ENCODE measurements at places on chromosomes 6 and 20. TPM values are rescaled to one million over a fixed set of nuclear protein-coding genes. Genes with fewer than 3 reads are reported as not detected.

DNA sequence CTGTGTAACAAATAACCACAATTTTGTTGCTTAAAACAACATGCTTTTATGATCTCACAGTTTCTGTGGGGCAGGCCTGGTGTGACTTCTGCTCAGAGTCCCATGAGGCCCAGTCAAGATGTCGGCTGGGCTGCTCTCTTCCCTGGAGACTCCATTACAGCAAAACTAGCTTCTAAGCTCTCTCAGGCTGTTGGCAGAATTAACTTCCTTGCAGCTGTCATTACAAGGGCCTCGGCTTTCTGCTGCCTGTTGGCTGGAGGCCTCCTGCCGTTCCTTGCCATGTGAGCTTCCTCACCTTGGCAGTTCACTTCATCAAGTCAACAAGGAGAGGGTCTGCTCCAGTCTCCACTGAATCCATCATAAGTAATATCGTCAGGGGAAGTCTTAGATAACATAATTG, 659.2 kb downstream of the PRKN start:
- no peak for DNase-seq

DNA sequence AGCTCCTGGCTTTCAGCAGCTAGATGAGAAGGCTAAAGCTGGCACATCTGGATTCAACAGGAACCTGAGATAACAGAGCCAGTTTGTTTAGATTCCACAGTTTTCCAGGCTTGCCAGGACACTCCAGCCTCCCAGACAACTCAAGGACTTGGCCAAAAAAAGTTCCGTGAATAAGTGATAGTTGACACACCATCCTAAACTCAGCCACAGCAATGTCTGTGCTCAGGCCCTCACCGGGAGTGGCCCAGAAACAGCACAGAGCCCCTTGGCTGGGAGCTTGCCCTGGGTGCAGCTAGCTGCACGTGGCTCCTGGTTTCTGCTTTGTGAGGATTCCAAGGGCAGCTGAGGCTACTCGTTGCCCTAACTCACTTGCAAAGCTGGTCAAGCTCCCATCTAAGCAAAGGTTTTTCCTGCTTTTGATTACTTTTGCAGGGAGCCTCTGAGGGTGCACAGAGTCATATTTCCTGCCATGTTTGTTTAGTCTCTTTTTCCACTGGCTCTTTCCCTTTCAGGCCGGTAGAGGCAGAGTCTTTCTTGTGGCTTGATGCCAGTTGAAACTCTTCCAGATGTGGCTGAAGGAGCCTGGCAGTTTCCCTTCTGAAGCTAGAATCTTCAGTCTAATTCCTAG, 118.3 kb upstream of the ECI2 start:
- no peak for DNase-seq

DNA sequence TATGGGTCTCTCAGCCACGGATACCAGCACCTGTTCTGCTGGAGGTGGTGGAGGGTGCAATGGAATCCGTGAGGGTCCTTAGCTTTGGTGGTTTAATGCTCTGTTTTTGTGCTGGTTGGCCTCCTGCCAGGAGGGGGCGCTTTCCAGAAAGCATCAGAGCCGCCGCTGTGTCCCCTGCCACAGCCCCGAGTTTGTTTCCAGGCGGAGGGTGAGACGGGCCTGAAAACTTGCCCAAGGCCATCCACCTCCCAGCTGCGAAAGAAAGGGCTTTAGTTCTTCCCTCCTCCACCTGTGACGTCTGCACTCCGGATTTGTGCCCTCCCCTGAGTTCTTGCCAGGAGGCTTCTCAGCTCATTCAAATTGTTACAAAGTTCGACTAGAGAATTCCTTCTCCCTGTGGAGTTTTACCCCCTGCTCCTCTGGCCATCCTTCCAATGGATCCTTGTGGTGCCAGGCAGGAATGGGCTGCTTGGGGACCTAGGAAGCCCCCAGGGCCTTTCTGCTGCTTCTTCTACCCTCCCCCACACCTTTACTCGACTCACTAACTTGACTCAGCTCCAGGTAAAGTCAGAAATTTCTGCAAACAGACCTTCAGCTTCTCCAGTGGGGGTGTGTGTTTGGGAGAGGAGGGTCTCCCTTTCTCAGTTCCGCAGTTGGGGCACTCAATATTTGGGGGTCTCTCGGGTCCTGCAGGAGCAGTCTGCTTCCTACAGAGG, 873.7 kb downstream of the KIF16B start:
- no peak for DNase-seq

GRCh38 chr20:8155812-8156211, 23.7 kb downstream of the PLCB1 start:
- no peak for DNase-seq

- no peak for DNase-seq
Measured at GRCh38 chr6:11039040-11039439, 5.1 kb downstream of the ELOVL2 start.

DNA sequence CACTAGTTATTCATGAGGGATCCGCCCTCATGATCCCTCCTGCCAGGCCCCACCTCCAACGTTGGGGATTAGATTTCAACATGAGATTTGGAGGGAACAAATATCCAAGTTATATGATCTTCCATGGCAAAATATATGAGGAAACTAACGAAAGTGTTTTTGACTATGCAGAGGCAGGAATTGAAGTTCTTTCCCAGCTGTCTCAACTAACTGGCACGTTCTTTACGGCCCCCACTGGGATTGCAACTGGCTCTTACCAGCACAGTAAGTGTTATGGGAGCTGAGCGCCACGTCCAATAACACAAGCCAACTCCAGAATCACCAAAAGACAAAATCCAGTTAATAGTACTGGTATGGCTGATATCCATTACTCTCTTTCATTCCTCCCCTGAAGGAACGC, 66.6 kb downstream of the ECT2L start:
- DNase-seq = no peak

DNA sequence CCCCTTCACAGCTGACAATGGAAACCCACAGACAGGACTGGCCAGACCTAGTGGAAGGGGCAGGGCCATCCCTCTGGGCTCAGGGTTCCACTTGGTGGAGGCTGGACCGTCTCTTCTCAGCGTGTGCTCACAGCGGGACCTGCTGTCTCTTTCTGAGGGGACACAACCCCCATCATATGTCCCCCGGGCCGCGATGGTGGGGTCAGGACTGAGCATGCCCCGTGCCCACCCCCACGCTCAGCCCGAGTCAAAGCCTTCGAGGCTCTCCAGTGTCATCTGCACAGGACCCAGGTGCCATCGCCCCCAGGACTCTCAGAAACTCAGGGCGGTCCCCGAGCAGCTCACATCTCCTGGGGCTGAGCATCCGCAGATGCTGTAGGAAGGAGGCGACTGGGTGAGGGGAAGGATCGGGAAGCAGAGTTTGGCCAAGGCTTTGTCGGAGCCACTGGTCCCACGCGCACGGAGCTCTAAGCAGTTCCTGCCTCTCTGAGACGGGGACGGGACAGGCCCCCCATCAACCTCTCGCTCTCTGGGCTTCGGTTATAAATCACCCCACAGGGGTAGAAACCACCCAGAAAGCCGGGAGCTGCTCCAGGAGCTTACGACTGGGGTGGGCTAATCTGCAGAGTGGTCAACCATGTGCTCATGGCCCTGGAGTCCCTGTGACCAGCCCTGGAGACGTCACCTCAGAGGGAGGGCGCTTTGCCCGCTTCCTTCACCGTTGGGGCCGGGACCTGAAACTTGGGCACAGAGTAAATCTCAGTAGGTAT, 183.4 kb upstream of the SULF2 start:
- DNase-seq = no peak

DNA sequence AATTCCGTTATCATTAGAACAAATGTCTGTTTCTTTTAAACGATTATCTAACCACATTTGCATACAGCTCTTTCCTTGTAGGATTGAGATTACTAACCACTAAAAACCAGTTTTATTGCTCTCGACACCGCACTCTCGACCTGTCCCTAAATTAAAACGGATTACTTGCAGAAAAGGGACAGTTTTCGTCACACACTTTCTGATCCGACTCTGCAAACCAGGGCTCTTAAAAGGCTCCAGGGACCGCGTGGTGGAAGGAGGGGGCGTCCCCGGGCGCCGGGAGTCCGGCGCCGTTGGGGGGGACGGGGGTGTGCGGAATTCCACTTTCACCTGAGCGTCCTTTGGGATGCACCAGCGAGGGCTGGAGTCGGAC, 731 bp downstream of the MAK start:
- DNase-seq = no peak

DNA sequence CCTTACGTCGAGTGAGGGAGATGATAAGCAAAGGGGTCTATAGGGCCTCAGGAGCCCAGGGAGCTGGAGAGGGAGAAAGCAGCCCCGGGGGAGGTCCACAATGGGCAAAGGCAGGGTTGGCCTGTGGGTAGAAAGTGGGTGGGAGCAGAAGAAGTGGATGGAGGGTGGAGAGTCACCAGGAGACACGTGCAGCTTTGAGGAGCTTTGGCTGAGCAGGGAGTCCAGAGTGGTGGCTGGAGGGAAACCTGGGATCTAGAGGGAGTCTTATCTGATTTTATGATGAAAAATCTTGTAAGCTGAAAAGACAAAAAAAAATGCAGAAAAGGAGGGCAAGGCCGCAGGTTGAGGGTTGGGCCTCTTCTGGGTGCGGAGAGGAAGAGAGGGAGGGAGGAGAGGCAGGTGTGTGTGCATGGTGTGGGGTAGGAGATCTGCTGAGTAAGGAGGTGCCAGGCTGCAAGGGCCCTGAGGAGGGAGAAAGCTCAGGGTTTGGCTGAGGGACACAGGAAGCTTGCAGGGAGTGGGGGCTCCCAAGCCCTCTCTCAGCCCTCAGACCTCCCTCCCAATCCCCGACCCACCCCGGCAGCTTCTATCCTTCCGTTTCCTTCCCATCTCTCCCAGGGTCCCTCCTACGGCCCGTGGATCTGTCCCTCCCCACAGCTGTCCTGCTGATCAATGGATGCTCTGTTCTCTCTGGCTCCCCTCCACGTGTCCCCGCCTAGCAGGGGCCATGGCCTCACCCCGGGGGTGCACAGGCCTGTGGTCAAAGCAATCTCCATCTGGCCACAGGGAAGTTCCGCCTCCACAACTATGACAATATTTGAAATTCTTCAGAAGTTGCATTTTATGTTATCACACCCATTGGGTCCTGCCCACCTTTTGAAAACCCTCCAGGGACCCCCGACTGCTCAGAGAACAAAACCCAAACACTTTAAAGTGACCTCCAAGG, 17.1 kb upstream of the BPI start:
- DNase-seq = no peak

DNA sequence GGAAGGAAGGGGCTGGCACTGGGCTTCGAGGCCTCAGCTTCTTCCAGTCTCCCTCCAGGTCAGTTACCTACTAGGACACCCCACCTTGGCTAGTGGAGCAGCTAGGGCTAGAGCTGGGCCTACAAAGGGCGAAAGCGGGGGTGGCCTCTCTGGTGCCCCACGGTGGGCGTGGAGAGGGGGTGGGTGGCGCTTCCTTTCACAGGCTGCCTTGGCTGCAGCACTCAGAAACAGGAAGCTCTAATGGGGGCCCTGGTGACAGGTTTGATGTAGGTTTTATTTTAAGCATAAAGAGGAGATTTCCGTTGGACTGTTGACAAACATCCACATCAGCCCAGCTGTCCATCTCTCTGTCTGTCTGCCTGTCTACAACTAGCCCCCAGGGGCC, 13.4 kb downstream of the FAM110A start:
- DNase-seq = peak; percentile 43

GRCh38 chr20:59435518-59435917, 135.1 kb downstream of the EDN3 start:
- no peak for DNase-seq

DNA sequence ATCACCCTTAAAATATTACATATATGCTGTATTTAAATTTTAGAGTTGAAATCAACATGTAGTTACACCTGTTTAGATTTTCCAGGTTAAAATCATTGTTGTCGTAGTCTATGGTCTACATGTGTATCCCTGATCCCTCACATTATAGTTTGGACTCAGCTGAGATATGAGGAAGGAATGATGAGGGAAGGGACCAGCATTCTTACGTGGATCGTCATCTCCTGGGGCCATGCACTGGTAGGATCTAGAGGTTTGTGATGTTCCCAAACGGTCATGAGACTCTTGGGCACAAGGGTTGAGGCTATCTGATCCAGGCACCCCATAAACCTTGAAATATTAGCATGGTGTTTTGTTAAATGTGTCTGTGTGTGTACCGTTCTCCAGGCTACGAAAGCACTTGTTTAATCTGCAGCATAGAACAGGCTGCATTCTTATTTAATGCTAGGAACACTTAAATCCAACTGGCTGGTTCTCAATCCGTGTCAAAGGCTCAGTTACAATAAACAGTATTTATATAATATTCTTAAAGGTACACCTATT, 55.4 kb downstream of the IPCEF1 start:
- DNase-seq = no peak

DNA sequence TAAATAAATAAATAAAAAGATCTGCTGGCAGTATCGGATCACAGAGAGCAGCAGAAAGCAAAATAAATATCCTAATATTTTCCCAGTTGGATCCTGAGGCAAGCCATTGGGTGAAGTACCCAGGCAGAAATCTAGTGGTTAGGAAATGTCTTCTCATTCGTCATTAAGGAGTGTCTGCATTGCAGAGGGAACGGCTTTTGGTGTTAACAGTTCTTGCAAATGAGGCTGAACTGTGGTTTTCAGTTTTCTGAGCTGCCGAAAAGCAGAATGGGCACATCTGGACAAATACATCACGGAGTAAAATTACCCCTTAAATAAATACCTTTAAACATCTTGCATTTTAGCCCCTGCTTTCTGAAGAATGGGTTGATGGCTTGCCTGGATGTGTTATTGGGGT, 82.3 kb upstream of the MPC1 start:
- DNase-seq = no peak

DNA sequence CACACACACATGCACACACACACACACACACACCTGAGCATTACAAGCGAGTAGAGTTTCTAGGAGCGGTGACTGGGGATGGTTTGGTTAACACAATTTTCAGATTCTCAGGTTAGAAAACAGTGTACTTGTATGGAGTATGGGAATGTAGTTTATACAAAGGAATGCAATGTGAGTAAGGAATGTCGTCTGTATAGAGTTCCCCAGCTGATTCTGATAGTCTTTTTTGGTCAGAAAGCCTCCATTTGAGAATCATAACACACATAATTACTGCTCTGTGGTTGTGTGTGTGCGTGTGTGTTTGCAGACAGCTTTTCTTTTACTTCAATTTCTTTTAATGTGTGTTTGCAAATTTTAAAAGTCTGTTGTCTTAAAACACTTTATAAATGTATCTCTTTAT, 93.2 kb downstream of the MYO6 start:
- DNase-seq = no peak

DNA sequence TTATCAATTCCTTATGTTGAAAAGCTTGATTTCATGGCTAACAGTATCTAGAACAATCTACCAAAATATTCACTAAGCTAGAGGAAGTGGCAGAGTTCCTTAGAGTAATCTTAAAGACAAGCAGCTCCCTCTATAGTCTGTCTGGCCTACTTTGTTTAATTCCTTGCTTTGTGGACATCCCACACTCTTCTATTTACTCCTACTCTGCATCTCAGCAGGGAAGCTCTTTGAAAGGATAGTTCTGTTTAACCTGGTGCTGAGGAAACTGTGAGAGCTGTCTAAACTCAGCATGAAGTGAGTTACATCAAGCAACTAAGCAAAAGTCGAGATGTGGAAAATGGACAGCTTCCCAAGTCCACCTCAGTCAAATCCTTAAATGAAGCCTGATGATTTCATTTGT, 4.3 kb downstream of the REV3L start:
- DNase-seq = no peak

The GGTLC1 gene
- total RNA-seq = not detected

The SYTL3 gene
- total RNA-seq = 1.7 TPM

The SOX12 gene
- total RNA-seq = 4.2 TPM

The OR12D3 gene
- not detected for total RNA-seq

The EDN3 gene
- total RNA-seq = not detected

The PLEKHG1 gene
- 6.8 TPM for total RNA-seq

The ADGB gene
- total RNA-seq = 0.23 TPM

The ZNF391 gene
- 0.17 TPM for total RNA-seq

The AK9 gene
- total RNA-seq = 5.0 TPM

The SLC4A11 gene
- total RNA-seq = 0.05 TPM

The TMEM200A gene
- total RNA-seq = 0.33 TPM

The PCMTD2 gene
- 74.4 TPM for total RNA-seq
